ENCODE measurements at places on chromosomes 3 and 15. TPM values are rescaled to one million over a fixed set of nuclear protein-coding genes. Genes with fewer than 3 reads are reported as not detected.

Gene XIRP1
- polyA plus RNA-seq: 0.11 TPM

Gene STRIT1
- 2.0 TPM for polyA plus RNA-seq

- DNase-seq: no peak
Observed at GRCh38 chr3:64648927-64649906, 38.6 kb downstream of the ADAMTS9 start.

- no peak for DNase-seq
Observed at GRCh38 chr3:17967953-17968607, 225.6 kb upstream of the TBC1D5 start.

- DNase-seq: no peak
Observed at GRCh38 chr3:16885593-16886302, 993 bp downstream of the PLCL2 start.
